ENCODE measurements at places on chromosomes 5 and 9.
A peak's percentile ranks its signal among the peaks of the same experiment; 100 is the strongest.

DNA sequence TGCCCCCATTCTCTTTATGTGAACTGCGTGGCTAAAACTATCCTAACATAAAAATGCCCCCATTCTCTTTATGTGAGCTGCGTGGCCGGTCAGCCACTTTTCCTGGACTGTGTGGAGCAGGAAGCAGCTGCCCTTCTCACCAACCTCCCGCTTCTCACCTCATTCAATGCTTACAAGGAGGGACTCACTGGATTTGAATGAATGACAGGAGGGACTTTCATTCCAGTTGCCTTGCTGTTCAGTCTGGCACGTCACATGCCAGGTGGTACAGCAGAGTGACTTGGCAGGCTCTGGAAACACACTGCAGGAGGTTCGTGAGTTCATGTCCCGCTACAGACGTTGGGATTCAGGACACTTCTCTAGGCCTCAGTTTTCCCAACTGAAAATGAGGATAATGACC lies 60.2 kb upstream of the NFIL3 start:
- no peak for DNase-seq

- no peak for DNase-seq
Observed at GRCh38 chr9:4979239-4979638, 5.8 kb upstream of the JAK2 start.

GRCh38 chr9:125407974-125408900 lies 146.6 kb downstream of the GAPVD1 start:
- DNase-seq = peak; percentile 61

DNA sequence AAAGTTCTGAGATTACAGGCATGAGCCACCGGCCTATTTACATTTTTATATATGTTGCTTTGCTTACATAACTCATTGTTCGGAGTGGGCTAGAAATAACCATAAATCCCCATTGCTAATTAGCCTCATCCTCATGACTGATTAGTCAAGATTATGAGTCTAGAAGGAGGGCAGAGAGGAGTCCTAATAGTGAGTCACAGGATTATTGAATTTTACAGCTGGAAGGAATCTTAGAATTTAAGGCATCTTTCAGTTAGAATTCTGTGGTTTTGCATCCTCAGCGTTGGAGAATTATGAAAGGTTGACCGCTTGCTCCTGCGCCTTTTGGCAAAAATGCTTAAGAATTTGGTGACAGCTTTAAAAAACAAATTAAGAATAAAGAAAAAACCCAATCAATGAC lies 2.6 kb upstream of the PBX3 start:
- DNase-seq = no peak

GRCh38 chr5:107806705-107807104 lies 136.0 kb upstream of the EFNA5 start:
- DNase-seq = no peak

Data from MM.1S (cell line).